C1 segment of cervical spinal cord (tissue), 14 donors: ENCODE measurements at places on chromosomes 2 and 18.

- DNase-seq, result no peak
These were observed 79.6 kb upstream of the REV1 start for GRCh38 chr2:99569386-99569785.

DNA sequence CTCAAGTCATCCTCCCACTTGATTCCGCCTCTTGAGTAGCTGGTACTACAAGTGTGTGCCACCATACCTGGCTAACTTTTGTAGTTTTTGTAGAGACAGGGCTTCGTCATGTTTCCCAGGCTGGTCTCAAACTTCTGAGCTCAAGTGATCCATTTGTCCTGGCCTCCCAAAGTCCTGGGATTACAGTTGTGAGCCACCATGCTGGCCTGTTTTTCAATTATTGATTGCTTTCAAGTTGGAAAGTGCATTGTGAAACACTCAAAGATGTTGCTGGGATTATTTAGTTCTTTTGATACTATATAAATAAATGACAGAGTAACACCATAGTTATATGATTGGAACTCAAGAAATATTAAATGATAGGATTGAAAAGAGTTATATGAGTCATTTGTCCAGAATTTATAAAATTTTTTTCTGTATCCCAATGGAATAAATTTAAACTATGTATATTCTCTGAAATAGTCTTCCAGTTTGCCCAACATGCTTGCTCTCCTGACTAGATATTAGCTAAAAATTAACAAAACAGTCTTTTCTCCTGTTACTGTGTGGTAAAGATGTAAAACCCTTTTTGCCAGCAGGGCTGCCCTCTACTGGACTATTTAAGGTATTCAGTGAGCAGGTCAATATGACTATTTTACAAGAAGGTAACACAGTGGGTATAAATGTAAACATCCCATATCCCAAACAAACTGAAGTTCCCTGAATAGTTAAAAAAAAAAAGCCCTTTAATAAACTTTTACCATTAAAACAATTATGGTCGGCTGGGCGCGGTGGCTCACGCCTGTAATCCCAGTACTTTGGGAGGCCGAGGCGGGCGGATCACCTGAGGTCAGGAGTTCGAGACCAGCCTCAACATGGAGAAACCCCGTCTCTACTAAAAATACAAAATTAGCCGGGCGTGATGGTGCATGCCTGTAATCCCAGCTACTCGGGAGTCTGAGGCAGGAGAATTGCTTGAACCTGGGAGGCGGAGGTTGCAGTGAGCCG is 42.7 kb downstream of the ACSL3 start:
- DNase-seq, result no peak

- no peak for DNase-seq
These were observed 162.8 kb downstream of the ZNF407 start for GRCh38 chr18:74760436-74760835.

DNA sequence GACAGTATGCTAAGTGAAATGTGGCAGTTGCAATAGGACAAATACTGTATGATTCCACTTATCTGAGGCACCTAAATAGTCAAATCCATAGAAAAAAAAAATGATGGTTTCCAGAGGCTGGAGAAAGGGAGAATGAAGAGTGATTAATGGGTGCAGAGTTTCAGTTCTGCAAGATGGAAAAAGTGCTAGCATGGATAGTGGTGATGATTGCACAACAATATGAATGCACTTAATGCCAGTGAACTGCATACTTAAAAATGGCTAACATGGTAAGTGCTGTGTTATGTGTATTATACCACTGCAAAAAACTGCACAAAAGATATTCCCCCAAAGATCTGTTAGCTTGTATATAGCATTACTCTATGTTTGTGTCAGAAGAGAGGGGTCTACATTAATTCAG is 185.4 kb downstream of the INHBB start:
- no peak for DNase-seq

GRCh38 chr2:205680903-205681302 is 1.4 kb upstream of the NRP2 start:
- no peak for DNase-seq

- no peak for DNase-seq
These were observed 34.9 kb downstream of the RAB10 start for GRCh38 chr2:26068602-26069298.

GRCh38 chr18:68283834-68284233 is 431.1 kb downstream of the TMX3 start:
- no peak for DNase-seq

DNA sequence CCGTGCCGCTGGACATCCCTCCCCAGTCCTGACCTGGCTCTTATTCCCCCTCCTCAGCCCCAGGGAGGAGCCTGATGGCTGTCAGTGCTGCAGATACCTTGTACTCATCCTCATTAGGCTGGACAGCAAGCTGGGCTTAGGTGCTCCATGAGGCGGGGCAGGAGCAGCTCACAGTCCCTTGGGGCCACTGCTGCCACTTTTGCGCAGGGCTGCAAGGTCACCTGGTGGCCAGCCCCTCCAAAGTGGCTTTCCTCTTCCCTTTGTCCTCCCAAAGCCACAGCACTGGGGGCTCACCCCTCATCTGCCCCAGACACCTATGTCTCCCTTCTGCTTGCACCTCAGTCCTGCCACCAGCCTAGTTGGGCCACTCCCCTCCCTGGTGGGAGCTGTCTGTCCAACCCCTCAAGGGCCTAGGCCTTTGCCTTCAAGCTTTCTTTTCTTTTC is 60.8 kb downstream of the FAM168B start:
- no peak for DNase-seq

DNA sequence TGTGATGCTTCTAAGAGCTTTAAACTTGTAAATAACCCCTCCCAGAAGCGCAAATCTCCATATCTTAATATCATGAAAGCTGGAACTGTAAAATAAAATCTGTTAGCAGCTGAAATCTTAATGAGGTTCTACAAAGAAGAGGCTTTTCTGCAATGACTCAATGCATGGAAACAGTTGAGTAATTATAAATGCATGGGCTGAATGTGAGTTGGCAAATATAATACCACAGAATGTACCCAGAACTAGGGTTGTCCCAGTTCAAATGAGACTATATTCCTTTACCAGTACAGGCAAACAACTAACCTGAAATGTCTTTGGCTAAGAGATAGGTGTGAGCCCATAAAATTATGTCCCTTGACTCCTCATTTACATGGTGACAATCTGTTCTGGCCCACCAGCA is 52.9 kb downstream of the SATB2 start:
- no peak for DNase-seq

DNA sequence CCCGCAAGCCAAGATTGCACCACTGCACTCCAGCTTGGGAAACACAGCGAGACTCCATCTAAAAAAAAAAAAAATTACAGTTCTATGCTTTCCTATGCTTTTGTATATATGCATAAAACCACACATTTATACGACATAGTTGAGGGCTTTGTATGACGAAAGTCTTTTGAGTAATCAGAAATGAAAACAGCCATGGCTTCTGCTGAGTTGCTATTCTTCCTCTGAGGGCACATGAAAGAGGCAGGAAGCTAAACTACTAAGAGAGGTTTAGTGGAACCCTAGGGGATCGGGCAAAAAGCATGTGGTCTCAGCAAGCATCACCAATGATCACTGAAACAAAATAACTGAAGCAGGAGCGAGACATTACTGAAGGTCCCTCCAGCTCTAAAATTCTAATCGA is 99.6 kb downstream of the ZAP70 start:
- no peak for DNase-seq

GRCh38 chr2:233820774-233821105 is 33.6 kb downstream of the HJURP start:
- no peak for DNase-seq

GRCh38 chr2:12549641-12550040 is 167.1 kb upstream of the TRIB2 start:
- no peak for DNase-seq

DNA sequence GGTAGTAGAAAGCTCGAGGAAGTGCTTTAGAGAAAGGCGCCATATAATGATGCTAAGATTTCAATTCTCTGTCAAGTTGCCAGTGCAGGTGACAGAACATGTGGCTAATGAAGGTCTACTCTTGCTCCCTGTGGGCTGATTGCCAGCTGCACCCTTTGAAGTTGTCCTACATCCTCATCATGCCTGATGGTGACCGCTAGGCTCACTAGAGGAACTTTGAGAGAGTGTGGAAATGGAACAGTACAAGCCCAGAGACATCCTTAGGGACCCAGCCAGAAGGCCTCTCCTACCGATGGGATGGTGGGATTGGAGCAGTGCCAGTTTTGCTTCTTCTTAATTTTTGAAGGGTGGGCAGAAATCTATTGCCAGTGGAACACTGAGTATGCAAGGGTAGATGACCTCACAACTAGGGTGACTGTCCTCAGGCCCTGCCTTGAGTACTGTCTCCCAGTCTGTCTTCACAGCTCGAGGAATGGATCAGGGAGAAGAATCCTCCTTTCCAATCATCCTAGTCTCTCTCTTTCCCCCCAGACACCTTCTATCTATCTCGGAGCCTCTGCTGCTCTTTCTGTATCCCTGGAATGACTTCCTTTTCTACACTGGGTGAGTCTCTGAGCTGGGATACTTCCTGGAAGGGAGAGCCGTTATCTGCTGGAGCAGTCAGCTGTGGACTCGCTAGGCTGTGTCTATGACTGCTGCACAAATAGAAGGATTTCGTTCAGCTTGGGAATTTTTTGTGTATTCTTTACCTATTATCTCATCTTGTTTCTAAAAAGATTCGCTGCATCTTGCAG is 33.5 kb downstream of the LGALSL start:
- no peak for DNase-seq

GRCh38 chr18:75111760-75112159 is 97.2 kb downstream of the PTGR3 start:
- DNase-seq, result no peak

DNA sequence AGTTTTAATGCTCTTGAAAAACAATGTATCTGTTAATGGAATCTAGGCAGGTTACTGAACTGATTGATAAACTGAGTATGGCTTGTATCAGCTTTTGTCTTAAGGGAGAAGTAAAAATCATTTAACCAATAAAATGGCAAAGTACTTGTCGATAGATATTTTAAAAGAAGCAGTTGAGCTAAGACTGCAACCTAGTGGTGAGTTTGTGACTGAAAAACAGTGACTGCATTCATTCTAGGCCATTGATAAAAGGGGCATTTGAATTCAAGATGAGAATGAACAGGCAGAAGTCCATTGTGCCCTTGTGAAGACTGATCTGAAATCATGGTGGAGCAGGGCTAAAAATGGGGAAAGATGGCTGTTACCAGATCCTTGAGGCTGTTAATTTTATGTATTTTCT is 59.4 kb upstream of the MSTN start:
- DNase-seq, result no peak

DNA sequence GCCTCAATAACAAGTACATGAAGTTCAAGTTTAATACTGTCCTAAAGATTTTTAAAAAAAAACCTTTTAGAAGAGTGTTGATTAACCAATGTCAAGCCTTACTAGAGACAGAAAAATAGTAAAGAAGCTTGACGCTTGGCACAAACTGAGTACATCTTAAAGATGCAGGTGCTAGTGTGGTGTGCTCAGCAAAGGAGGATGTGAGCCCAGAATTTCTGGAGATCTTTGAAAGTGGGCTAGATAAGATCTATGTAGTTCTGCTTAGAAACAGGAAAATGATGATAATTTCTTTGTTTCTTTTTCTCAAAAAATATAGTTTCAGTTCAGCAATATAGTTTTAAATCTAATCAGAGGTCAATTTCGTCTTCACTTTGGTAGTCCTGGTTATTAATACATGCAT is 118.3 kb upstream of the KLHL14 start:
- DNase-seq, result no peak

DNA sequence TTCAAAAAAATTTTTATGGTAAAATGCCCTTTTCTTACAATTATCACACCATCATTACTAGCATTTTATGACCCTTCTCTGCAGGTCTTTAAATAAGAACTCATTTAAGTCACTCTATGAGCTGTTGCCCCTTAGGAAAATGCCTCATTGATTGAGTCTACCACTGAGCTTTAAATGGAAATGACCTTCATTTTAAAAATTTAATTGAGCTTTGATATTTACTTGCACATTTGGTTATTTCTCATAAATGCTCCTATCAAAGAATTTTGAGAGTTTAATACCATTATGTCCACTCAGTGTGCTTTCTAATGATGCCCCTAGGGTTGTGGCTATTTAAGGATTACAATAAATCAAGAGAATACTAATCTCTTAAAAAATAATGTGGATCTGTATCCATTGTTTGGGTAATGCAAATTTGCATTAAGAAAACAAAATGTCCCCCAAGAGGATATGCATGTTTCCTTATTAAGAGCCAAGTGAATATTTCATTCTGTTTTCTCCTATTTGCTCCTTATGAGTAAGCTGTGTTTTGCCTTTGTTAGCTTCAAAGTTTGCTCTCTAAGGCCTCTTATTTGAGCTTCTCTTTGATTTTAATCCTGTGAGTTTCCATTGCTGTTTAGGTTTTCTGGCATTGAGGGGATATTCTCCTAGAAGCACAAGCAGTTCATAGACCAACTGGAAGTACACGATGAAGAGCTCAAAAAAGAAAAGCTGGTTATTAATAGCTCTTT is 69.8 kb downstream of the CERS6 start:
- no peak for DNase-seq

GRCh38 chr2:76556018-76556417 is 845.3 kb upstream of the GCFC2 start:
- DNase-seq, result no peak

- DNase-seq, result no peak
These were observed 5.1 kb upstream of the ODC1 start for GRCh38 chr2:10452956-10453904.

- no peak for DNase-seq
These were observed 4.5 kb upstream of the LIMS2 start for GRCh38 chr2:127679680-127680361.

DNA sequence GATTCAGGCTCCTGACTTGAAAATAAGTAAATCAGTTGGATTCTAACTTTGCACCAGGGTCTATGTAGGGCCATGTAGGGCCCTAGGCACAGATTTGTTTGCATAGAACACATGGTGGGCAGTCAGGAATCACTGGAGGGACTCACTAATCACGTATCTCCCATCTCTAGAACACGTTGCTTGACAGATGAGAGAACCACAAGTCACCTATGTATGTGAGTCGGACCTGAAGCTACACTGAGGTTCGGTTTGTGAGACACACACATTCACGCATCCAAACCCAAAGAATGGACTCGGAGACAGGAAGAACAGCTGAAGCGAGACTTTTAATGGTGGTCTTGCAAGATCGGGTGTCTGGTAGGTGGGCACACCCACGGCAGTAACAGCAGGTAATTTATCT is 157.0 kb downstream of the ZNF516 start:
- no peak for DNase-seq

- DNase-seq, result no peak
These were observed 122.1 kb upstream of the STPG4 start for GRCh38 chr2:47277187-47277586.
